ENCODE measurements at places on chromosomes 1 and 21.

DNA sequence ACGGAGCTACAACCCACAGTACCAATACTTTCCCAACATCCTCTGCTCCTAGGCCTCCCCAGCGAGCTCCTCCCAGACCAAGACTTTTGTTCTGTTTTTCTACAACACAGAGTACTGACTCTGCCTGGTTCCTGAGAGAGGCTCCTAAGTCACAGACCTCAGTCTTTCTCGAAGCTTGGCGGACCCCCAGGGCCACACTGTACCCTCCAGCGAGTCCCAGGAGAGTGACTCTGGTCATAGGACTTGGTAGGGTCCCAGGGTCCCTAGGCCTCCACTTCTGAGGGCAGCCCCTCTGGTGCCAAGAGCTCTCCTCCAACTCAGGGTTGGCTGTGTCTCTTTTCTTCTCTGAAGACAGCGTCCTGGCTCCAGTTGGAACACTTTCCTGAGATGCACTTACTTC lies 20.6 kb downstream of the PLA2G5 start:
- no peak for DNase-seq

- peak; percentile 74 for DNase-seq
Observed at GRCh38 chr1:152461544-152461943, 47.5 kb upstream of the CRNN start.

- DNase-seq: peak; percentile 78
Observed at GRCh38 chr1:116420417-116421200, 47.6 kb downstream of the ATP1A1 start.

DNA sequence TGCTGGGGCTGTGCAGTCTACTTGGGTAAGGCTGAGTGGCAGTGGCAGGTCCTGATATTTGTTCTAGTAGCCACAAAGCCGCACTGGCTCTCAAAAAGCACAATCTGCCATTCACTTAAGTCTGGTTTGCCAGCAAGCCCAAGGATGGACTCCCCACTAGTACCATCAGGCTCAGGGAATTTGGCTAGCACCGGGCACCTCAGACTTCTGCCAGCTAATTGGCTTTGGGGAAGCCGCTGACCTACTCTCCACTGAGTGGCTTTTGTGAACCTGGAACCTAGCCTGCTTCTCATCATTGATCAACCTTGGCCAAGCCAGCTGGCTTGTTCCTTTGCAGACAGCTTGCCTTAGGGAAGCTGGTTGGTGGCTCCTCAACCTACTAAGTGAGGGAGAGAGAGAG lies 83.1 kb downstream of the ESRRG start:
- no peak for DNase-seq

DNA sequence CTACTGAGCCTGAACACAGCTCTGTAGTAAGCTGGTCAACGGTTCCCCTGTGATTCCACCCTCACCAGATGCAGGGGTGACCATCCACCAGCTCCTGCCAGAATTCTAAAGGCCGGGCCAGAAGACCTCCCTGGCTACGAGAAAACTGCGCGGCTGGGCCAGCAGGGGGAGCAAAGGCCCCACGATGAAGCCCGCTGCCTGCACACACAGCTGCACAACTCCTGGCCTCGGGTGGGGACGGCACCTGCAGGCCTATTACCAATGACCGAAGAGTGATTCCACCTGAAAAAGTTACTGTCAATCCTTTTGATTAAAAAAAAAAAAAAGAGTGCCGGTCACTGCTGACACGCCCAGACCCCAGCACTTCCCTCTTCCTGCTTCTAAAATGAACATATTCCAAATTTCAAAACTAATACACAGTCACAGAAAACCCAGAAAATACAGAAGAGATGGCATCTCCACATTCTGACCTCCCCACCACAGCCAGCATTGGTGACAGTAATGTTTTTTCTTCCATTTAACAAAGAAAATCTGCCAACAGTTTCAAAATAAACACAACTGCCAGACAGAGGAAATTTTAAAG lies 49.8 kb upstream of the RIPK4 start:
- no peak for DNase-seq

- no peak for DNase-seq
Observed at GRCh38 chr1:108565081-108565480, 5.2 kb downstream of the EEIG2 start.

DNA sequence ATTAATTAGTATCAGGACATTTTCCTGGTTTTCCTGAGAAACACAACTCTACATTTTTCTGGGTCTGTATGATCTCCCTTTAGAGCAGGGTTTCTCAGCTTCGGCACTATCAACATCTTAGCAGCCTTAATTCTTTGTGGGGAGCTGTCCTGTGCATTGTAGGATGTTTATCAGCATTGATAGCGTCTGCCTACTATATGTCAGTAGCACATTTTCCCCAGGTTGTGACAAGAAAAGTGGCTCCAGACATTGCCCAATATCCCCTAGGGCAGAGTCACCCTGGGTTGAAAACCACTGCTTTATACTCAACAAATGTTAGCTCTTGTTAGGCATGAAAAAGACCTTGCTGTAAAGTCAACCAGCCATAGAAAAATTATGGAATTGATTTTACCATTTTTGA lies 195.1 kb upstream of the FMN2 start:
- no peak for DNase-seq

DNA sequence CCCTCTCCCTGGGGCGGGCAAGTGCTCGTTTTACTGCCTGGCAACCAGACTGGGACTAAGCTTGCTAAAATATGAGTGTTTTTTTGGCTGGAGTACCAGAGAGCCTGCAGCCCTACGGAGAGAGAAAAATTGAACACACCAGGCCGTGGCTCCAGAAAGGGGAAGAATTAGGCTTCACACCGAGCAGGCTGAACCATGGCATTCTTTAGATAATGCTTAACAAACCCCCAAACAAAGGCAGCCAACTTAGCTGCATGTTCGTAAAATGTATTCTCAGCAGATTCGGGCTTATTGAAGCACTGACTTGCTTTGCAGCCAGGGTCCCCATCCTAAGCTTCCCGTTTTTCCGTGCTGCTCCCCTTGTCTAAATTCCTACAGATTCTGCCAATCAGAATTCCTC lies 76.6 kb downstream of the LMX1A start:
- no peak for DNase-seq

DNA sequence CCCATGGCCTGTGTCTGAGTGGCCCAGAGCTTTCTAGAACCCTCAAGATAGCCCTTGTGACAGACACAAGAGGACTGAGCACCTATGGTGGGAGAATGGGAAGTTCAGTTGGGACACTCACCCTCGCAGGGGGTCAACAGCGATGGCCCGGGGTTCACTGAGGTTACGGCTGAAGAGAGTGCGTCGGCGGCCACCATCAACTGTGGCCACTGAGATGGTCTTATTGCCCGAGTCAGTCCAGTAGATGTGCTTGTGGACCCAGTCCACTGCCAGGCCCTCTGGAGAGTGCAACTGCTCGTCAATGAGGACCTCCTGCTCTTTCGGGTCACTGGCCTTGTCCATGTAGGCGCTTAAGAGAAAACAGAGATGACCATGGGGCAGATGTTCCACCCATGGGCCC lies 25.7 kb upstream of the MAGOH start:
- DNase-seq: no peak

DNA sequence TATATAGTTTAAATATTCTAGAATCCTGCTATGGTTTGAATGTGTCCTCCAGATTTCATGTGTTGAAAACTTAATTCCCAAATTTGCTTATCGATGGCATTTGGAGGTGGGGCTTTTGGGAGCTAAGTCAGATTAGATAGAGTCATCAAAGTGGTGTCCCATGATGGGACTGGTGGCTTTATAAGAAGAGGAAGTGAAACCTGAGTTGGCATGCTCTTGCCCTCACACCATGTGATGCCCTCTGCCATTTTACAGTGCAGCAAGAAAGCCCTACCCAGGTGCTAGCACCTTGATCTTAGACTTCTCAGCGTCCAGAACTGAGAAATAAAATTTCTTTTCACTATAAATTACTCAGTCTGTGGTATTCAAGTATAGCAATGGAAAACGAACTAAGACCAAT lies 111.3 kb downstream of the TGFB2 start:
- DNase-seq: no peak

DNA sequence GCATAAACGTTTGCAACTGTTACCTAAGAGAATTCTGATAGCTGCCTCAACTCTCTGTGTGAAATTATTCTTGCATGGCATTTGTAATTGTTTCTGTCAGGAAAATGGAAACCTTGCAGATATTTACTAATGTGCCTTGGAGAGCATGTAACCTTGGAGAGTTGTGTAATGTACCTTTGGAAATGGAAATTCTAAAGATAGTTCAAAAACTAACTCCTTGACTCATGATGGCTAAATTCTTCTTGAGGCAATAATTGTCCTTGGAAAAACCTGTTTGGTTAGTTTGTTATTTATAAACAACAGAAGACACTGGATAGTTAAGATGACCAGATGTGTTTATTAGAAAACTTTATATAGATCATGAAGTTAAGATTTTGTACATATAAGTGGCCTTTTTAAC lies 1033.8 kb downstream of the PLA2G4A start:
- no peak for DNase-seq

DNA sequence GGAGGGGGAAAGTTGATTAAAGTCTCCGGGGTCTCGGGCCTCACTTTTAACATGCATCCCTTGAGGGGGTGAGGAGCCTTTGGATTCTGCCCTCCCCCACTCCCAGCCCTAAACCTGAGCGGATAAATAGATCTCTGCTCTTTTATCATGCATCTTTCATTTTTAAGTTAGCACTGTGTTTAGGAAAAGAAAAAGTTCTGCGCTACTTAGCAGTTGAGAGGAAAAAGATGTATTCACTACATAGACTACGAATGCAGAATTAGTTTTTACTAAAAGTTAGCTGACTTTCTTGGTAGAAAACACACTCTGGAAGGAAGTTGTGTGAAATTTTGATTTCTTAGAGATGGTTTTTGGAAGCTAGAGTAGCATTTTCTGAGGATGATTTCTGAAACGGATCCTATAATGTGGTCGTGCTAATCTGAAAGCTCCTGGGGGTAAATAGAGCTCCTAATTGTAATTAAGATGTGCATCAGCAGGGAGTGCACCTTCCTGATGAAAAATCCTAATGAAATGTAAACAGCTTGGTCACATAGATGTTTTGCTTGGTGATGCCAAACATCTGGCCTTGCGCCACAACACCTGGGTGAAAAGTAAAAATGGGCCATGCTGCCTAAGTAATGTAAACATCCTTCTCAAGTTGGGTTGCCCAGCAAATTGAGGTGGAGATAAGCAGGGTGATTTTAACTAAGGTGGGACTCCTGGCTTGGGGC lies 1.8 kb downstream of the ROR1 start:
- no peak for DNase-seq

- DNase-seq: no peak
Observed at GRCh38 chr1:53634571-53634979, 104.4 kb downstream of the GLIS1 start.

- DNase-seq: no peak
Observed at GRCh38 chr1:62625415-62625814, 28.1 kb downstream of the ANGPTL3 start.

DNA sequence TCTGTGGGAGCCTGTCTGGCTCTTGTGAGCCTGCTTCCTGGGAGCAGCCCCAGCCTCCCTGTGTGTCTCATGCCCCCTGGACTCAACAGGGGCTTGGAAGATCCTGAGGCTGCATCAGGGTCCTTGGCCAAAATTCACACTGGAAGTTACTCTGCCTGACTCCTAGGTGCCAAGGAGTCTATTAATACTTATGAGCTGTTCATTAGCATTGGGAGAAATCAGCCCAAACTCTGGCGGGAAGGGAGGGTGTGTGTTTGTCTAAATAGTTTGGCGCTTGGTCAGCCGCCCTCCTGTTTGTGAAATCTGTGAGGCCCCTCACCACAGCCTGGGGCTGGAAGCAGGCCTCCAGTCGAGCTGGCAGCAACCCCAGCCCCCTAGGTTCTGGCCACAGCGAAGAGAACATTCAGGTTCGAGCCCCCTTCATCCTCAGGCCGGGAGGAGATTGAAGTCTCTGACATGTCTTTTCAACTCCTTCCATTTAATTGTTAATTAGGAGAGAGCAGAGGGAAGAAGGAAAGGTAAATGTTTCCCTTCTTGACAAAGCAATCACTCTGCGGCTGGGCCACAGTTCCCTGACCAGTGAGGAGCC lies 82.1 kb upstream of the F3 start:
- DNase-seq: no peak

- no peak for DNase-seq
Observed at GRCh38 chr1:202531472-202531811, 178.8 kb downstream of the SYT2 start.

DNA sequence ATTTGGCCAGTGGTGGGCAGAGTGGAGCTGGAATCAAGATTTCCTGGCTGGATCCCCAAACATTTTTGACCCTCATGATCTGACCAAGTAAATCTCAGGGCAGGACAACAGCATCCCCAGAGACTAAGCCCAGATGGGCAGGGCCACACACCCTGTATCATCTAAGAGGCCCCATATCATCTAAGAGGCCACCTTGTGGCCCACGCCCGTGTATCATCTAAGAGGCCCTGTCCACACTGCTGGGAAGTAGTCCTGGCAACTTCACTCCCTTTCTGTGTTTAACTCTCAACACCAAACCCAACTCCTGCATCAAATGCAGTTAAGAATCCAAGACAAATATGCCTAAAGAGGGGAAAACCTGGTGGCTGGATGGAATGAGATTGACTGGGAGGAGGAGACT lies 81.6 kb upstream of the SSX2IP start:
- DNase-seq: no peak

DNA sequence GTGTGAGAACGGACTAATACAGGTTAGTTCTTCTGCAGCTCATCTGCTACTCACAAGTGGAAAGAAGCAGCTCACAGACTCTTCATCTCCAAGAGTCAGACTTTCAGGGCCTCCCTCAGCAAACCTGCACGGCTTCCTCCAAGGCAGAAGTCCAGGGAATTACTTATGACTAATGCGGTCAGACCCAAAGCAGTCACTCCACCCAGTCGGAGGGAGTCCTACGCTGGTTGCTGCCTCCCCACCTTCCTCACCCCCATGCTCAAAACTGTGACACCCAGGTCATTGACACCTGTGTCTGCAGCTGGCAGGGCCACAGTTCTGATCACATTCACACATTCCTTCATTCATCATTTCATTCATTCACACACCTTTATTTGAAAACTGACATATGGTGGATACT lies 38.4 kb upstream of the PRDM2 start:
- no peak for DNase-seq

DNA sequence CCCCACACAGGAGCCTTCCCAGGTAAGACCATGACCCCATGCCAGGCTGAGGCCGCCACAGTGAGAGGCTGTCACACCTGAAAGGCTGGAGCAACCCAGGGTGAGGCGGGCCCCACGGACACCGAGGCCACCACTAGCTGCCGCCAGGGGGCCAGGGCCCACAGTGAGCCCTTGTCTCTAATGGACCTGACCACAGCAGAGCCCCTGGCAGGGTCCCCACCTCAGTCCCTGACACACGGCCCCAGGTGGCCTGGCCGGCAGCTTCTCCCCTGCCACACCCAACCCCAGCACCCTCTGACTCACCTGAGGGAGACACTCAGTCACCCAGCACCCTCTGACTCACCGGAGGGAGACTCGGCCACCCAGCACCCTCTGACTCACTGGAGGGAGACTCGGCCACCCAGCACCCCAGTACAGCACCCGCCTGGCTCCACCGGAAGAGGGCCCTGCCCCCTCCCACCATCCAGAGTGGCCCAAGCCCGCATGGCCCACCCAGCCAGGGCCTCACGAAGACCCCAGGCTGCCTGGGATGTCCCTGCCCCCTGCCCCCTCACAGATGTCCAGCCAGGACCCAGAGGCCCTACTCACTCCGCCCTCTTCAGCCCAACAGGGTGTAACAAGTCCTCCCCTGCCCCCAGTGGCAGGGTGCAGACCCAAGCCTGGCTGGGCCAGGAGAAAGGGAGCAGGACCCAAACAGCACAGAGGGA lies 4.4 kb downstream of the DVL1 start:
- no peak for DNase-seq

GRCh38 chr21:24131056-24131455 lies 1476.2 kb downstream of the MRPL39 start:
- no peak for DNase-seq

- DNase-seq: no peak
Observed at GRCh38 chr1:59345221-59345620, 48.3 kb downstream of the FGGY start.

- no peak for DNase-seq
Observed at GRCh38 chr1:178686407-178686806, 38.6 kb upstream of the RALGPS2 start.
